ENCODE measurements at places on chromosomes 4 and X.

GRCh38 chrX:125757794-125758564, 408.1 kb downstream of the DCAF12L2 start:
- no peak for DNase-seq

GRCh38 chr4:160194716-160195115, 1091.8 kb downstream of the RAPGEF2 start:
- no peak for DNase-seq

DNA sequence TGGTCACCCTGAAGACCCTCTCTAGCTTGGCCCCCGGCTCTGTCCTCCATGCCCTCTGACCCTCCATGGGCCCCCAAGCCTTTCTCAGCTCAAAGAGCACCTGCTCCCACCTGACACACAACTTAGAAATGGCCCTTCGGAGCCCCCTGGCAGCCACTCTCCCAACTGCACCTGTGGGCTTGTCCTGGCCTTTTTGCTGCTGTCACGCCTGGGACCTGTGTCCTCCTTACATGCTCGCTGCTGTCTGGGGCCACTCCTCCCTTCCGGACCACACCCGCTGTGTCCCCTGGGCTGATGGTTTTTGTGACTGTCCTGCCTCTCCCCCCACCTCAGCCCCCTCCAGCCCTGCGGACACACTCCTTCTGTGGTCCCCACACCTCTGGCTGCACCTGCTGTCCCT, 106.2 kb upstream of the AFAP1 start:
- no peak for DNase-seq

DNA sequence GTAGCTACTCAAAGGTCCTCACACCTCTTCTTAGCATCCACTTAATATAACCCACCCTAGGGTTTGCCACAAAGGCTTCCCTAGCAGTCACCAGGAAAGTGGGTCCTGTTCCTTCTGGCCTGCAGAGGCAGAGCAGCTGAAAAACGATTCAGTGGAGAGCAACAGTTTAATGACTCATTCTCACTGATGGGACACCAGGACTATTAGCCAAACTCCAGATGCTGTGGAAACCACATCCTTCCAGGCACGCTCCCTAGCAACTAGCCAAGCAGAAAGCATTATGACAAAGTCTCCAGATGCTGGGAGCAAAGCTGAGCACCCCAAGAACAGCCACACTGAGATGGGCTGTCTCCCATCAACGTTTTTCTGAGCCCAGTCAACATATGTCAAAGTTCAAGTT, 30.3 kb upstream of the UTP14A start:
- no peak for DNase-seq

- no peak for DNase-seq
Measured at GRCh38 chrX:37361596-37361995, 12.4 kb downstream of the PRRG1 start.

DNA sequence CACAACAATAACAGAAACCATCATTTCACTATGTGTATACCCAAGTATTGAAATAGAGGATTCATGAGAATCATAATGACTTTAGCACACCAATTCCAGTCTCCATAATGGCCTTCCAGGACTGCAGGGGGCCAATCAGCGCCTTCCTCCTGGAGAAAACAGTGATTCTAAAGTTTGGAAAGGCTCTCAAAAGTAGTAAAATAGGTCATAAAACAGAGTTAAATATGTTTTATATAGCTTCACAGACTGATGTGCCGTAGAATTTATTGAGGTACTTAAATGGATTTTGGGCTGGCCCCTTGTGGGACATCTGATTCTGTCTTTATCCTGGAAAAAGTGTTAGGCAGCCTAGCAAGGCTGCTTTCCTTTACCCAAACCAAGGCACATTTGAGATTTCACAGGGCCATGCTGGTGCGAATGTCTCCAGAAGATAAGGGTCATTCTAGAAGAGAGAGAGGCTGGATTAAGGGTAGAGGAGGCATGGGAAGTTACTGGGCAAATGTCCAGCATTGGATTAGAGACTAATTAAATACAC, 543.9 kb downstream of the GALNTL6 start:
- no peak for DNase-seq

GRCh38 chrX:2908125-2908685, 20.9 kb downstream of the ARSD start:
- no peak for DNase-seq

DNA sequence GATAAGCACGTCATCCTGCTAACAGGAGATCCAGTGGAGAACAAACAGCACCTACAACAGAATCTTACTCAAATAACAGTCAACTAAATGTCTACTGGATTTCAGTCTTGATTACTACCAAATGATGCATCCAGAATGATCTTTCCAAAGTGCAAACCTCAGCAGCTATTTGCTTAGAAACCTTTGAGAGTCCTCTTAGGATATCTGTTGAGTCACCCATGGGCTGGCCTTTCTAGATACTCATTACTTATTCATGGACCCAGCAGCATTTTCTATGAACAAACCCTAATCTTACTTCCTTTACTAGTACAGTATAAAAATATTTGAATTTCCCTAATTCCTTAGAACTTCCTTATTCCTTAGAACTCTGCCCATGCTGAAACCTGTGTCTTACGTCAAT, 118.5 kb upstream of the PABPC4L start:
- no peak for DNase-seq

DNA sequence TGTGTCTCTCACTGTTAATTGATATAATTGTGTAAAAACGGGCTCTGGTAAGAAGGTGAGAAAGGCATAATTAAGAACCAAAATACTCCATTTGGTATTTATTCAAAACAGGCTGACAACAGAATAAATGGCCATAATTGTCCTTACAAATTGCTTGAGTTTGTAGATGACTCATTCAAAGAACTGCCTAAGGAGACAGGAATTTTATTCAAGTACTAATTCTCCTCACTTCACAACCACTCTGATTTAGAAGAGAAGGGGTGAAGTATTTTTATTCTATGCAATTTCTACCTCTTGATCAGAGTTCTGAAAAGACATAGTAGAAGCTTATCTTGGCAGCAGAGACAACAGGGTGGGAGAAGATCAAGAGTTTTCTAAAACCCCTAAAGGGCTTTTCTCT, 43.1 kb downstream of the ATP11C start:
- no peak for DNase-seq

DNA sequence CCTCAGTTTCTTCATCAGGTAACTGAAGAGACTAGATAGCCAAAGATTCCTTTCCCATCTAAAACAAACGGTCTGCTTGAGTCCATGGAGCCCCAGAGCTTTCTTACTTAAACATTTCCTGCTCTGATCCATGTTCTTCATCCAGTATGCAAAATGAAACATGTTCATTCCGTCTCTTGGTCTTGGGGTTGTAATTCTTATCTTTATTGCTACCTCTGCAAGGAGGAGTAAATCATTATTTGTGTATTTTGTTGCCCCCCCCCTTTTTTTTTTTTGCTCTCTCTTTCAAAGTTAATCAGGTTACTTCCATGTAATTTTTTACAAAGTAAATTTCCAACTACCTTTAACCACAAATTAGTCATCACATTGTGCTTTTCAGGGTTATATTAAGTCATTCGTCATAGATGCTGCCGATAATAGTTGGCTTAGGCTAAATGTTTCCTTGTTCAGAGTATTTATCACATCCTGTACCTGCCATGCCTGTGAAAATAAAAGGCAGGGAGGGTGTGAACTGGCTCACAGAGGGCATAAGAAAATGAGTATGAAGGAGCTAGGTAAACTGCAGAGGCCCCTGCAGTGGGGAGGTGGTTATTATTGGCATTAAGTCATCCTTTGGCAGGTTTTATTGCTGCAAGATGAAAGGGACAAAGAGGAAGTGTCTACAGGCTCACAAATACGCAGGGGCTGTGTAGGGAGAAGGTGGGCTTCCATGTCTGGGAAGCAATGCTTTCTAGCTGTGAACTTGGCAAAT, 76.7 kb upstream of the HS3ST1 start:
- no peak for DNase-seq

DNA sequence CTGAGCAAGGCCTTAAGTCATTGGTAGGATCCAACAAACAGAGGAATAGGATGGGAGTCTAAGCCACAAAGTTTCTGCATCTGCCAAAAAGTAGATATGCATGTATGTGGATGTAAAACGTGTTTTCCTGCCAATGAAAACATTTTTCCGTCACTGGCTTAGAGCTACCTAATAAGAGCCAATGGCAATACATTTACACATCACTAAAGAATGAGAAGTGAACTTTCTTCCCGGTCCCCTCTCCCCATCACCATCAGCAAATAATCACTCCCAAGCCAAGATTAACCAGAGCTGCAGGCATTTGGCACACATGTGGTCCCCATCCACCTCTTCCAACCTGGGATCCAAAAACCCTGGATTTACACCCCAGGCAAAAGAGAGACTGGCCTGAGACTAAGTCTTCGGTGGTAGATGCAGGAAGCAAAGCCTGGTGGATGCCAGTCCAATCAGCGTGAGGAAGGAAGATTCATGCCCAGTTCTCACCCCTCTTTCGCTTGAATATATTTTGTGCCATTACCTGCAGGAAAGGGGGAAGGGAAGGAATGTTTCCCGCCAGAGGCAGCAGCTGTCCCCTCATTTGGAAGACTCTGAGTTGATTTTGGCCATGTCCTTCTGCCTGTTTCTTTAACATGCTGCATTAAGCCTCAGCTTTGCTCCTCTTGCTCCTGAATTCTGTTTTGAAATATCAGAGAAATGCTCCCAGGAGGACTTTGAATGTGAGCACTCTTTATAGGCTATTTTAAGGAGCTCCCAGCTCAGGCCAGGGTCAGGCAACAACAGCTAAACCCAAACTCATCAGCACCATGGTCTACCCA, 131.4 kb downstream of the CHIC2 start:
- DNase-seq, result no peak

- DNase-seq, result no peak
Measured at GRCh38 chr4:7771541-7772507, 167.8 kb downstream of the AFAP1 start.

GRCh38 chr4:123501733-123502132, 105.1 kb downstream of the SPRY1 start:
- no peak for DNase-seq

DNA sequence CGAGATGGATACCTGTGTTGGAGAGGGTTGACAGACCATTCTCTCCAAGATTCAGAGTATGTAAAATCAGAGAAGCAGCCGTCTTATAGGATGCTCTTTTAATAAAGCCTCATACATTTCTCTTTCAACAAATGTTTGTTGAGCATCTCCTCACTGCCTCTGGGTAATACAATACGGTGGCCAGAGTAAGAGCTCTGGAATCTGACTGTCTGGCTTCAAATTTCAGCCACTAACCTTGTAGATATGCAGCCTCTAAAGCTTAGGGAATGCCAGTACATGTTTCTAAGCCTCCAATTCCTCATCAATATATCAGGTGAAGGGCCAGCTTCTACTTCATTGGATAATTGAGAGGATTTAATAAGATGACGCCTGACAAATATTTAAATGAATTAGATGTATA, 61.3 kb downstream of the CLNK start:
- DNase-seq, result no peak

GRCh38 chrX:16137416-16138107, 14.2 kb downstream of the GRPR start:
- DNase-seq, result no peak

GRCh38 chrX:25052798-25053534, 37.2 kb upstream of the ARX start:
- DNase-seq, result no peak

GRCh38 chrX:120311727-120312063, 434 bp upstream of the TMEM255A start:
- DNase-seq, result no peak
